Head of caudate nucleus (tissue), 42 donors: ENCODE measurements at places on chromosomes 7 and 10.

- peak; percentile 51 for DNase-seq
Observed at GRCh38 chr7:107463139-107464078, 6.4 kb upstream of the GPR22 start.

DNA sequence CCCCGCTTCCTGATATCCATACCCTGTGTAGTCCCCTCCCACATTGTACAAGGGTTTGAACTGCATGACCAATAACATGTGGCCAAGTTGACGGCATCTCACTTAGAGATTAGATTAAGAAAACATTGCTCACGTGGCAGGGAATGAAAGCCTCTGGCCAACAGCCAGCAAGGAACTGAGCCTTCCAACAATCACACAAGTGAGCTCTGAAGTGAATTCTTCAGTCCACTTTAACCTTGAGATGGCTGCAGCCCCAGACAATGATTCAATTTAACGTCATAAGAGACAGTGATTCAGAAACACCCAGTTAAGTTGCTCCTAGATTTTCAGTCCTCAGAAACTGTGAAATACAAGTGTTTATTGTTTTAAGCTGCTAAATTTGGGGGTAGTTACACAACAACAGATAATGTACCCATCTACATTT lies 165.9 kb upstream of the PLXNA4 start:
- DNase-seq = no peak

- DNase-seq = no peak
Observed at GRCh38 chr7:111650456-111650999, 88.2 kb upstream of the IMMP2L start.

GRCh38 chr10:63246356-63246755 lies 113.2 kb downstream of the NRBF2 start:
- DNase-seq = no peak

DNA sequence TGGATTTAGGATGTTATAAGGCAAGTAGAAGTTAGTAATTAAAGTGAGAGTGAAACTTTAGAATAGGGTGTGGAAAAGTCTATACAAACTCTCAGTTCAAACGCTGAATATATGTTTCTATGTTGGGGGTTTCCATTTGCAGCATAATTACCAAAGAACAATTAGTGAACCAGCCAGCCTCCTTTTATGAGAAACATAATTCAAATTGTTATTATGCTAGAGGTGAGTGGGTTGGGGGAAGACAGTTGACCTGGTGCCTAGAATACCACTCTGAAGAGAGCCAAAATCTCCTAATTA lies 435.8 kb downstream of the MDFIC start:
- no peak for DNase-seq
